Amniotic epithelial cell (primary cell): ENCODE measurements at places on chromosomes 11 and 22.

DNA sequence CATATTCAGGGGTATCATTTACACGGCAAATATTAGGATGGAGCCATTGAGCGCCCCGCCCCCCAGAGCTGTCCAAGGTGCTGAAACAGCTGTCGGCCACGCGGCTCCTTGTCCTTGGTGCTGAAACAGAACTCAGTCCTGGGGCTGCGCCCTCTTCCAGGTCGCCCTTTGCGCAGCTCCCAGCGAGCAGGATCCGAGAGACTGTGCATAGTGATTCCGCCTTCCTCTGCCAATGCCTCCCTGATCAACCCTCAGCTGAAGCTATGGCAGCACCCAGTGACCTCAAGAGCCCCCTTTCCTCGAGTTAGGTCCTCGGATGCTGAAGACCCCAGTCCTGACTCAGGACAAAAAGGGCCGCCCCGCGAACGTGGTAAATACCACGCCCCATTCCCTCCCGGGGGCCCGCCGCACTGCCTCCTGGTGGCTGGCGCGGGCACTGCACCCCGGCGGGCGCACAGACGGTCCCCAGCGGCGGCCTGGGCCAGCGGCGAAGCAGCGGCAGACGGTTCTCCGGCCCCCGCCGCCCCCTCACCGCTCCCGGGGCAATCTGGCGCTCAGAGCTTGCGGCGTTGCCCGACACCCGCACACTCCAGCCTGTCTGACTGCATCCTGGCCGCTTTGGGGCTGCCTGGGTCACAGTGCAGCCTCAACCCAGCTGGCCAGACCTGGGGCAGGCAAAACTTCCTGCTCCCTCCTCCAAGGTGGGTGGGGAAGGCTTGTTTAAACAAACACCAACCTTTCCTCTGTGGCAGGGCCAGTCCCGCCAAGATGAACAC, 13.4 kb downstream of the SYT7 start:
- DNase-seq = peak; percentile 70

DNA sequence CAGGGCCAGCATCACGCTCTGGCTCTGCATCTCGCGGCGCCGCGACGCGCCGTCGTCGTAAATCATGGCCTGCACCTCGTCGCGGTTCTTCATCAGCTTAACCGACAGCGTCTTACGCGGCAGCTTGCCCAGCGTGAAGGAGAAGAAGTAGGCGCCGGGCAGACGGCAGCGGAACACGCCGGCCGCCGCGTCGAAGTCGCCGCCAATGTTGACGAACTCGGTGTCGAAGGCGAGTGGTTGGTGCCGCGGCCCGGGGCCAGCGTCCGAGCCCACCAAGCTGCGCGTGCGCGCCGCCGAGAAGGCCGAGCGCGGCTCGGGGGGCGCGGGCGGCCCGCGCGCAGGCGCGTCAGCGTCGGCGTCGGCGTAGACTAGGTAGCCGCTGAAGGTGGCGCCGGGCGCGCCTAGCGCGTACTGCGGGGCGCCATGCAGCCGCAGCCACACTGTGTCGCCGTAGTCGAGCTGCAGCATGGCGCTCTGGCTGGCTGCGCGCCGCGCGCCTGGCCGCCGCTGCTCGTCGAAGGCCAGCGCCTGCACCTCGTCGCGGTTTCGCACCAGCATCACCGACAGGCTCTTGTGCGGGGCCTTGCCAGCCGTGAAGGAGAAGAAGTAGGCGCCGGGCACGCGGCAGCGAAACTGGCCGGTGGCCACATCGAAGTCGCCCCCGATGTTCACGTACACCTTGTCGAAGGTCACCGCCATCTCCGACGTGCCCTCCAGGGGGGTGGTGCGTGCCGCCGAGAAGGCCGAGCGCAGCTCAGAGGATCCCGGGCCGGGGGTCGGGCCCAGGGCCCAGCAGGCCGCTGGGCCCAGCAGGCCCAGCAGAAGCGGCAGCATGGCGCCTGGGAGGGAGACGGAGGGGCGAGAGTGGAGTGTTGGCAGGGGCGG, 3.7 kb downstream of the FAM180B start:
- no peak for DNase-seq

GRCh38 chr11:105168457-105168856, 28.9 kb upstream of the CARD18 start:
- no peak for DNase-seq

DNA sequence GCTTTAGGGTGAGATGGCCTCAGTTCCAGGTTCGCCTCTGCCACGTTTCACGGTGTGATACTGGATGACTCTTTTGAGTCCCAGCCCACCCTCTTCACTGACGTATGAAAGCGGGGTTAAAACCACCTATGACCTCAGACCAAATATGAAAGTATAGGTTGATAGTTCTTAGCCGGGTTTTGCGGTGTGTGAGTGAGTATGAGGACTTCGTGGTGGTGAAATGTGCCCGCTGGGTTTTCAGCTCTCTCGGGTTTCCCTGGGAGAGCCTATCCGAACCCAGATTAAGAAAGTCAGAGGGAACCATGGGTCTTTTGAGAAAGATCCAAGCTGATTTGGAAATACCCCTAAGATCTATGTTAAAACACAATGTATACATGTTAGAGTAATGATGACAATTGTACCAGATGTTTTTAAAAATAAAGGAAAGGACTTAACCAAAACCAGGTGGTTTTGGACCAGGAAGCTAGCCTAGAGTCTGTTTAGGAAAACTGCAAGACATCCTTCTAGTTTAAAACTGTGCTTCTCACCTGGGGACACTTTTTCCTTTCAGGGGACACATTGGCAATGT, 25.8 kb upstream of the ST3GAL4 start:
- no peak for DNase-seq
